Activated naive CD8-positive, alpha-beta T cell treated with anti-CD3 and anti-CD28 coated beads, Interleukin-2, amount 10 ng/mL, durations not matched to agents 7 days and 5 days (primary cell): ENCODE measurements at places on chromosomes 2 and 18.

DNA sequence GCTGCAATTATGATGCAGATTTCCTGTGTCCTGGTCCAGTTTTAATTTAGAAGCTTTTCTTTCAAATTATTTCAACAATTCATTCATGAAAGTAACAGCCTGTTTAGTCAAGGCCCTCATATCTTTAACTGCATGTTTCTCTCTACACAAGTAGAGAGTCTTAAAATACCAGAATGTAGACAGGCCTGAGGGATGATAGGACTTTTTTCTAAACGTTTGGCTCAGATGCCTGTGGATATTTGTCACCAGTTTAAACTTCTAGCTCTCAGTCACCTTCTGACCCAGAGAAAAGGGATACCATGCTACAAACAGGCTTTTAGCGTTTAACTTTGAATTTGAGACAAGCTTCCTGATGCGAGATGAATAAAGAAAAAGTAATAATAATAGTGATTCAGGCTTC lies 15.7 kb downstream of the COL5A2 start:
- no peak for DNase-seq

GRCh38 chr2:47174733-47175361 lies 19.7 kb upstream of the STPG4 start:
- no peak for DNase-seq

DNA sequence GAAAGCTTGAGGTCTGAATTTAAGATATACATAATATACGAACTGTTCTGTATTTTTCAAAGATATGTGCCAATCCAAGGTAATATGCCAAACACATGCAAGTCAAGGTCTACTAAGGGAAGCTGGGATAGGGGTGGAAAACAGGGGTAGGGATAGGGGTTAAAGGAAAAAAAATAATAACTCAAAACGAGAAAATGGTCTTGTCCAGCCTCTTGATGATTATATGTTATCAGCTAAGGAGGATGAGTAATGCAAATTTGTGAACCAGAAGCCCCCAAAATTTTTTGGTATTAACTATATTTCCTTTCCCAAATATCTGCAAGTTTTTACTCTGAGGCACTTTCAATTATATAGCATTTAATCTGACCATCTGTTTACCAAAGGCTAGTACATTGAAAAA lies 219.3 kb downstream of the ZEB2 start:
- DNase-seq, result no peak

- DNase-seq, result no peak
Observed at GRCh38 chr2:234313558-234313957, 183.3 kb downstream of the ARL4C start.

GRCh38 chr18:34207344-34207851 lies 17.3 kb downstream of the NOL4 start:
- no peak for DNase-seq

GRCh38 chr2:113187771-113188170 lies 14.0 kb downstream of the PSD4 start:
- DNase-seq, result no peak

GRCh38 chr2:31127931-31128330 lies 10.3 kb downstream of the GALNT14 start:
- DNase-seq, result no peak
